Stimulated activated CD4-positive, alpha-beta T cell treated with anti-CD3 and anti-CD28 coated beads, Interleukin-2, amount 100 ng/mL, for 24 hours (primary cell): ENCODE measurements at places on chromosomes 16 and 17.

GRCh38 chr17:65797809-65798208, 236.4 kb upstream of the AXIN2 start:
- DNase-seq, result peak; percentile 33

GRCh38 chr17:29149431-29150064, 30.6 kb downstream of the MYO18A start:
- no peak for DNase-seq

DNA sequence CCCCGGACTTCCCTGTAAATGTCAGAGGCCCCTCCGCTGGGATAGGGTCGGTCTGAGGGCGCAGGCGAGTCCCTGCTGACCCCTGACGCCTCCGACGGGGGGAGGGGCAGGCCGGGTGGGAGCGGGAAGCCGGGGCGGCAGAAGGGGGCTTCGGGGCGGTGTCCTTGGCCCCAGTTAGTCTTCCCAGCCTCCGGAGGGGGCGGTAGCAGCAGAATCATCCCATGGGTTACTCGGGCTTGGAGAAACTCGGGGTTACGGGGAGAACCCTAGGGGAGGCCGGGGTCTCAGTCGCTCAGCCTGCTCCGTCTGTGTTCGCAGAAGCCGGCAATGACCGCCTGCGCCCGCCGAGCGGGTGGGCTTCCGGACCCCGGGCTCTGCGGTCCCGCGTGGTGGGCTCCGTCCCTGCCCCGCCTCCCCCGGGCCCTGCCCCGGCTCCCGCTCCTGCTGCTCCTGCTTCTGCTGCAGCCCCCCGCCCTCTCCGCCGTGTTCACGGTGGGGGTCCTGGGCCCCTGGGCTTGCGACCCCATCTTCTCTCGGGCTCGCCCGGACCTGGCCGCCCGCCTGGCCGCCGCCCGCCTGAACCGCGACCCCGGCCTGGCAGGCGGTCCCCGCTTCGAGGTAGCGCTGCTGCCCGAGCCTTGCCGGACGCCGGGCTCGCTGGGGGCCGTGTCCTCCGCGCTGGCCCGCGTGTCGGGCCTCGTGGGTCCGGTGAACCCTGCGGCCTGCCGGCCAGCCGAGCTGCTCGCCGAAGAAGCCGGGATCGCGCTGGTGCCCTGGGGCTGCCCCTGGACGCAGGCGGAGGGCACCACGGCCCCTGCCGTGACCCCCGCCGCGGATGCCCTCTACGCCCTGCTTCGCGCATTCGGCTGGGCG, 542 bp downstream of the GUCY2D start:
- DNase-seq, result no peak

DNA sequence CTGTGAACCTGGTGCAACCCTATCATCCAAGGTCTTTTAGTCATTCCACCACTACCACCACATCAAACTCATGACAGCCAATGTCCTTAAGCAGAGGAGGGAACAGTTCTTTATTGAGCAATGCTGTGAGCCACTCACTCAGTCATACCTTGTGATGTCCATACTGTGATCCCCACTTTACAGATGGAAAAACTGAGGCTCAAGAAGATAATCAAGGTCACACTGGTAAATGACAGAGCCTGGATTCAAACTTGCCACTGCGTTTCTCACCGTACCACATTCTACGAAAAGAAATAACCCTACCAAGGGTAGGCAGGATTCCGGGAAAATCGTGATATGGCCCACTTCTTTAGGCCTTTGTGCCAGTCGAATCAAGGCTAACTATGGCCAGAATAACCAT, 172.6 kb downstream of the CCT6B start:
- no peak for DNase-seq

DNA sequence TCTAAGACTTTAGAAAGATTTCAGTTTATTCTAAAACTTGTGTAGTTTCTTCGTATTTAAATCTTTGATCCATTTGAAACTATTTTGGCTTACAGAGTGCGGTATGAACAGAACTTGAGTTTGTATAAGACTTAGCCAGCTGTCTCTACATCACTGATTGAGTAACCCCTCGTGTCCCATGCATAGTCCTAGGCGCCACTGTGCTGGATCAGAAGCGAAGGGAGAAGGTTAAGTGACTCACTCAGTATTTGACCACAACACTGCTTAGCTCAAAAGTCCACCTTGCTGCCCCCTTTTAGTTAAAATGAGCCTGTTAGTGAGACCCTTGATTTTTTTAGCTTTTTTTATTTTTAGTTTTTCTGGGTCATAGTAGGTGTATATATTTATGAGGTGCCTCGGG, 28.4 kb downstream of the CD300LB start:
- no peak for DNase-seq

GRCh38 chr16:63655846-63656245, 1466.0 kb downstream of the CDH11 start:
- DNase-seq, result no peak

DNA sequence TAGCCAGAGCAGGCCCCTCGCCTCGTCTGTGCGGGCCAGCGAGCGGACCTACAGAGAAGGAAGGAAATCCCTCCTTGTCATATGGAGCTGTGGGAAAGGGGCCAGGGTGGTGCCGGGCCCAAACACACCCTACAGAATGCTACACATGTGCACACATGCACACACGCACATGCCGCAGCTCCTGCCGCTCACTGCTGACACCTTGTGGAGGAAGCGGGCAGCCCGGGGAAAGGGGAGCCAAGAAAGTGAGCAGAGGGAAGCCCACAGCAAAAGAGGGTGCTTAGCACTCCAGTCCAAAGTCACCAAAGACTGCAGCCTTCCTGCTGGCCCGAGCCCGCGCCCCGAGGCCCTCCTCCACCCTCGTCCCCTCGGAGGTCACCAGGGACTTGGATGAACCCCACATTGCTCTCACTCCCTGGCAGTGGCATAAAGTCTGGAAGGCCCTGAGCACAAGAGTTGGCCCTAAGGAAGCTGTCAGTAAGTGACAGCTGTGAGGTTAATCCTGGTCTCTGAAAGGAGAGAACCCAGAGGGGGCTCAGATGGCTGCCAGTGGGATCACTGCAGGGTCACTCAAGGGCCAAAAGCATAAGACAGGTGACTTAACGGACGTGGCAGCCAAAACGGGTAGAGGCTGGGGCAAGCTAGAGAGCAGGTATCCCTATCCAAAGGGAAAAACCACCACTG, 68.2 kb downstream of the MYO18A start:
- DNase-seq, result peak; percentile 87

DNA sequence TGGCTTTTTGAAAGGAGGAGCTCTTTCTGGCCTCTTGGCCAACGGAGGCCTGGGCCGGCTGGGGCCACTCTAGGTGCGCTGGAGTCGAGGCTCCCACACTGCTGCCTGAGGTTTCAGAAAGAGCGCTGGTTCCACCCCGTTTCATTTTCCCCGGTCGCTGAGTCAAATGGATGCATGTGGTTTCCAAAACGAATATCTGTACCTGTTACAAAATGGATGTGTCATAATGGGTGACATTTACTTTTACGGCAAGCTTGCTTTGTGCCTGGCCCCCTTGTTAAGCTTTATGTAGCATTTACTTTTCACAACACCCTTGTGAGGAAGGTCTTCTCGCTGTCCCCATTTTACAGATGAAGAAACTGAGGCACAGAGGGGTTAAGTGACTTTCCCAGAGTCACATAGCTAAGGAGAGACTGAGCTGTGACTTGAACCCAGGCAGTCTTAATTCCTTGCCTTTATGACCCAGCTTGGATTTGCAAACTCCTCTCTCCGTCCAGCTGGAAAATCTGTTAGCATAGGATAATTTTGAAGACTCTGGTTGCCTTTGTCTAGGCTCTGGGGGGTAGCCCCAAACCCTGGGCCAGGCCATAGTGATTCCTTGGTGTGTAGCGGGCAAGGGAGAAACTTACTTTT, 10.6 kb downstream of the KSR1 start:
- DNase-seq, result peak; percentile 81

DNA sequence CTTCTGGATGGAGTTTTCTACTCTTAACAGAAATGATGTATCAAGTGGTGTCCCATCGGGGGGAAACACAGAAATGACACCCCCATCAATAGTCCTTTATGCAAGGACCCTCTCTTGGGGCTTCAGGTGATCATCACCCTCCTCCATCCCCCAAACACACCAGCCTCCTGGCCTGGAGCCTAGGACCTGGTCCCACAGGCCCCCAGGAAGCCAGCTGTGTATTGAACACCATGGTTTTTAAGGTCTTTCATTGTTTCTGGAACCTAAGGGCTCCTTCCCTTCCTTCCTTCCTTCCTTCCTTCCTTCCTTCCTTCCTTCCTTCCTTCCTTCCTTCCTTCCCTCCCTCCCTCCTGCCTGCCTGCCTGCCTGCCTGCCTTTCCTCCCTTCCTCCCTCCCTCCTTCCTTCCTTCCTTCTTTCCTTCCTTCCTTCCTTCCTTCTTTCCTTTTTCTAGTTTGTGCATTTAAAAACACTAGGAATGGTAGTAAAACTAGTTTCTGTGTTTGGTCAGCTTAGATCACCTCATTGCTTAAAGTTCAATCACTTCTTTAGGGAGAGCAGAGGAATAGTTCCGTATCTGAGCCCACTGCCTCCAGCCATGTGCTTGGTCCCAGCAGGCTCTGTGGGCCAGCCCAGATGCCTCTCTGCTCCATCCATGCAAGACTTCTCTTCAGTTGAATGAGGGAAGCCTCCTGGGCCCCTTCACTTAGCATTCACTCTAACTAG, 23.6 kb downstream of the ASIC2 start:
- no peak for DNase-seq
